ENCODE measurements at places on chromosomes 1 and 21.
A peak's percentile ranks its signal among the peaks of the same experiment; 100 is the strongest.

DNA sequence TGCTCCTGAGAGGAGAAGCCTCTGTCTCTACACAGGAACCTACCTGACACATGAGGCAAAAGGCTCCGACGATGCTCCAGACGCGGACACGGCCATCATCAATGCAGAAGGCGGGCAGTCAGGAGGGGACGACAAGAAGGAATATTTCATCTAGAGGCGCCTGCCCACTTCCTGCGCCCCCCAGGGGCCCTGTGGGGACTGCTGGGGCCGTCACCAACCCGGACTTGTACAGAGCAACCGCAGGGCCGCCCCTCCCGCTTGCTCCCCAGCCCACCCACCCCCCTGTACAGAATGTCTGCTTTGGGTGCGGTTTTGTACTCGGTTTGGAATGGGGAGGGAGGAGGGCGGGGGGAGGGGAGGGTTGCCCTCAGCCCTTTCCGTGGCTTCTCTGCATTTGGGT lies 3.9 kb upstream of the ACKR1 start:
- DNase-seq: no peak

- no peak for DNase-seq
Observed at GRCh38 chr1:166297993-166298392, 131.2 kb upstream of the FAM78B start.

- DNase-seq: no peak
Observed at GRCh38 chr1:94538243-94538827, 3.2 kb downstream of the F3 start.

GRCh38 chr1:53131590-53131938 lies 10.9 kb downstream of the SLC1A7 start:
- no peak for DNase-seq

DNA sequence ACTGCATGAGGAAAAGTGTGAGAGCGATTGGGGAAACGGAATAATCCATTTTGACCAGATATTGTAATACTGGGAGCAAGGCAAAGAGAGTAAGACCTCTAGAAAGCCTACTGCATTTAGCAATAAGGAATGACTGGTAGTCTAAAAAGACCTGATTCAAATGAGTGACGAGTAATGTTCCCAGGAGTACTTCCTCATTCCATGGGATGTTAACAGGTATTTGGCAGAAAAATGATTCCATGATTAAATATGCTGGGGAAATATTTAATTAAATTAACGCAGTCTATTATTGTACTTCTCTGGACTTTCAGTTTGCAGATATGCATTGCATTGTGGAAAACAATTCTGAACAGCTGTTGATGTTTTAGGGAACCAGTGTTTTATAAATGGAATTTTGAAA lies 105.5 kb downstream of the RPE65 start:
- DNase-seq: no peak

GRCh38 chr1:1630191-1630964 lies 1.6 kb upstream of the MMP23B start:
- peak; percentile 58 for DNase-seq

- no peak for DNase-seq
Observed at GRCh38 chr1:167775178-167775577, 53.4 kb downstream of the MPZL1 start.

DNA sequence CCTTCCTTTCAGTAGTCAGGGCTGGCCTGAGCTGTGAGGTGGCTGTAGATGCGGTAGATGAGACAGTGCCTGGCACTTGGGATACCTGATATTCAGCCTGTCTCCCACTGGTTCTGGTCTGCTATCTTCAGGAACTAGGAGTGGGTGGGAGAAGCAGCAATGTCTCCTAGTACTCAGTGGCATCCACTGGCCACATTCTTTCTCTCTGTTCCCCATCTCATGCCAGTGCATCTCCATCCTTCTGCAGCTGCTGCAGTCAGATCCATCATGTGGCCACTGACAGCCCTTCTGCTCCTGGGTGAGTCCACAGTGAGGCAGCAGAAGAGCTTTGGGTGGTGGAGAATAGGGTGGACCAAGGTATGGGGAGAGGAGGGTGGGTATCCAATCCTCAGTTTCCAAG lies 1.1 kb downstream of the FCRLB start:
- DNase-seq: no peak

DNA sequence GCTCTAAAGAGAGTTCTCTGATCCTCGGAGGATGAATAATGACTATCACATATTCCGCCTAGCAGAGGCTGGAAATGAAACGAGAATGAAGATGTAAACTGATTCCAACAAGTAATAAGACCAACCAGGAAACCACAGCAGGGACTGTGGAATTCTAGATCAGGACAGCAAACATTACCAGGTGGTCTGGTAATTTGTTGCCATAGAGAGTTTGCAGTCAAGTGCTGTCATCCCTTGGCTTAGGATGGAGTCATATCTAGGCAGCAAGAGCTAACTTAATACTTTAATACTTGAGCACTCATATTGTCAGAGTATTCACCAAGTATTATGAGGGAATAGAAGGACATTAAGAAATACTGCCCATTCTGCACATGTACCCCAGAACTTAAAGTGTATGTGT lies 45.1 kb upstream of the MUTYH start:
- no peak for DNase-seq

DNA sequence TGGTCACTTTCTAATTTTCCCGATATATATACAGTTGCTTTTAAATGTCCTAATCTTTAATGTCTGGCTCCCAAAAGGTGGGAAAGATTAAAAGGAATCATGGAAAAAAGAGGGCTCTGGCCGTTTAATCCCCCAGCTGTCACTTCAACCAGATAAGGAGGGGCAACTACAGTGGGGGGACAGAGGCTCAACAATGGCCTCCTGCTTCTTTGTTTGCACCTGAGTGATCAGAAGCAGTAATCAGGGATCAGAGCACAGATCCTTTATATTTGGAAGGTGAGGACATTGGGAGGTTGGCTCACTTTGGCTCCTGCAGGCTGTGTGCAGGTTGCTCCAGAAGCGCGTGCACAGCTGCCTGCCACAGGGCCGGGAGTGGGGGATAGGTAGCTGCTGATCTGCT lies 212.8 kb downstream of the FMN2 start:
- no peak for DNase-seq

DNA sequence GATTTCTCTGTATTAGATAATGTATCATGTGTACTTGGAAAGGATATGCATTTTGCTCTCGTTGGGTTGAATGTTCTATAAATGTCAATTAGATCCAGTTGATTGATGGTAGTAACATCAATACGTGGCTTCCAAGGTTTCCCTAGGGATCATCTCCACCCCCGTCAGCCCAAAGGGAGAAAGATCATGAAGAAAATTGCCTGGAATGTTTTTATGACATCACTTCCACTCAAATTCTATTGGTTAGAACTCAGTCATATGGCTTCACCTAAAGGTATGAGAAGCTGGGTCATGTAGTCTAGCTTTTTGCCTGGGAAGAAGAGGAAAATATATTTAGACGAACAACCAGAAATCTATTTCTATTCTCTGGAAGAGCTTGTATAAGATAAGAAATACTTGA lies at the start of gene C1orf185:
C1orf185 (plus strand) TSS at position 253 of the 400 bp plus-strand sequence; CDS start at position 259, 6 bp downstream.
- no peak for DNase-seq

DNA sequence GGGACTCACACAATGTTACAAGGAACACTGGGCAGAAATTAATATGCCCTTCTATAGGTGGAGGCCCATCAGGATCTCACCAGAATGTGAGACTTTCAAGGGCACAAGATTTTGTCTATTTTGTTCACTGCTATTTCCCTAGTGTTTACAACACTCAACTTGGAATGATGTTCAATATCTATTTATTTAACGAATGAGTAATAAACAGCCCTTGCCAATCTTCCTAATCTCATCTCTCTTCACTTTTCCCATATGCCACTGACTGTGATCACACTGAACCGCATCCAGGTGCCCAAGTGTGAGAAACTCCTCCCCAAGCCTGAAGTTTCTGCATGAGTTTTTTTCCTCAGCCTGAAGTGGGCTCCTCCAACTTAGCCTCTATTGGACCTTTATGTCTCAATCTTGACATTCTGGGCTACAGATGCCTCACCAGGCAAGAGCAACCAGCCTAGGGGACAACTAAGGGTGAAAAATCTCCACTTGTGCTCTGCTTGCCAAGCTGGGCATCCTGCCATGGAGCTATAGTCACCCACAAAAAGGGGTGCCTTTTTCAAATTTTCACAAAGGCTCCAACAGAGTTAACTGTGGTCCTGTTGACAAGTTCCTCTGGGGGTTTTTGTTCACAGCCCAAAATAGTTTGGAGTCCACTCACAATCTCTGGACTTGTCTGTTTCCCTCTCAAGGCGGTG lies 105.6 kb downstream of the PLPP3 start:
- no peak for DNase-seq

GRCh38 chr1:72954943-72955342 lies 672.6 kb upstream of the NEGR1 start:
- DNase-seq: no peak

DNA sequence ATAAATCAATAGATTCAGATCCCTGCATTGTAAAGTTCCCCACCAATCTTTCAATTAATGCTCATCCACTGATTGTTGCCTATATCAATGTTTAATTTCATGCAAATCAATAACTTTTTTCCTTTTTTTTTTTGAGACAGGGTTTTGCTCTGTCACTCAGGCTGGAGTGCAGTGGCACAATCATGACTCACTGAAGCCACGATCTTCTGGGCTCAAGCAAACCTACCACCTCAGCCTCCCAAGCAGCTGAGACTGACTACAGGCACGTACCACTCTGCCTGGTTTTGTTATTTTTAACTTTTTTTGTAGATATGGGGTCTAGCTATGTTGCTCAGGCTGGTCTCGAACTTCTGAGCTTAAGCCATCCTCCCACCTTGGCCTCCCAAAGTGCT lies 25.7 kb downstream of the DIO1 start:
- DNase-seq: no peak

DNA sequence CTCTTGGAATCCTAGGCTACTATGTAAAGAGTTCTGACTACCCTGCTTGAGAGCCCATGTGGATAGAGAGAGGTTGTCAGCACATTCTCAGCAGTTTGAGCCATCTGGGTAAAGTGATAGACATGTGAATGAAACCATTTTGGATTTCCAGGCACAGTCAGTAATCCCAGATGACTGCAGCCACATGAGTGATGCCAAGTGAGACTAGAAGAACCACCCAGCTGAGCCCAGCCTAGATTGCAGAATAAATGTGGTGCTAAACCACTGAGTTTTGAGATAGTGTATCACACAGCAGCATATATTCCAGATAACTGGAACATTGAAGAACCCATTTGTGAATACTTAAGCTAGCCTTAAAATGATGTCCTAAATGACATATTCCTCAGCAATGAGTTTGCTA lies 166.2 kb downstream of the ATP6V1G3 start:
- no peak for DNase-seq

DNA sequence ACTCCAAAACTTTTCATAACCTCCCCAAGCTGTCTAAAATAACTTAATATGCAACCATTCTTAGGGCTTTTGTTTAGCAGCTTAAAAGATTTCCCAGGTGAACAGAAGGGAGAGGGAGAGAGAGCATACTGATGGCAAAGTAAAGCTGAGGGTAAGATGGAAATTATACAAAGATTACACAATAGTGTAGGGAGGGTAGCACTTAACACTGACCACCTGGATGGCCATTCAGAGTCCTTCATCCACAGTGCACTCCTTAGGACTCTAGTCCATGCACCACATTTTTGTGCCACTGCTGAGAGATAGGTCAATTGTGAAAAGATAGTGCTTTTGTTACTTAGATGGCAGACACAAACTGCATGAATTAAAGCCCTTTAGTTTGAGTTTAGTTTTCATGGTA lies 574.6 kb downstream of the LMO4 start:
- DNase-seq: no peak

DNA sequence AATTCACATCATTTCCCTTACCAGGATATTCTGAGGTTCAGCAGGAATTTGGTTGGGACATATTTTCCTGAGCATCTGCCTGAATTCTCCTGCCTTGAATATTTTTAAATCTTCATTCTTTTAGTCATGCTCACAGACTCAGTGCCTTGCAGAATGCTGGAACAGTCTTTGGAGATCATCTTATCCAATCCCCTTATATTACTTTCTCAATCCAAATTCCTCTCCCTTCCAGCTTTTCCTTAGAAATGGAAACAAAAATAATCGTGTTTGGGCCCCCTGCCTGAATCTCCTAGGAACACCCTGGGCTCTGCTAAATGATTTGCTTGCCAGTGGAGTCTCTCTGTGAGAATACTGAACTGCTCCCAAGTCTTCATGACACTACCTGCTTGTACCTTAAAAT lies 38.4 kb downstream of the LHX8 start:
- DNase-seq: no peak

DNA sequence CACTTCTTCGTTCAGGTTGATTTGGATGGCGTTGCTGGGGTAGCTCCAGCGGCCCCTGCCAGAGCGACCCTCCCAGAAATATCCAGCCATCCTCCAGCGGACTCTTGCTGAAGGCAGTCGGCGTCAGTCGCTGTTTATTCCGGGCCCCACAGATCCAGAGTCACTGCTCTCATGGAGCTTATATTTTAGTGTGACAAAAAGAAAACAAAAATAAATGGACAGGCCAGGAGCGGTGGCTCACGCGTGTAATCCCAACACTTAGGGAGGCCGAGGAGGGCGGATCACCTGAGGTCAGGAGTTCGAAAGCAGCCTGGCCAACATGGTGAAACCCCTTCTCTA lies 791 bp upstream of the CFAP298 start:
- DNase-seq: no peak

DNA sequence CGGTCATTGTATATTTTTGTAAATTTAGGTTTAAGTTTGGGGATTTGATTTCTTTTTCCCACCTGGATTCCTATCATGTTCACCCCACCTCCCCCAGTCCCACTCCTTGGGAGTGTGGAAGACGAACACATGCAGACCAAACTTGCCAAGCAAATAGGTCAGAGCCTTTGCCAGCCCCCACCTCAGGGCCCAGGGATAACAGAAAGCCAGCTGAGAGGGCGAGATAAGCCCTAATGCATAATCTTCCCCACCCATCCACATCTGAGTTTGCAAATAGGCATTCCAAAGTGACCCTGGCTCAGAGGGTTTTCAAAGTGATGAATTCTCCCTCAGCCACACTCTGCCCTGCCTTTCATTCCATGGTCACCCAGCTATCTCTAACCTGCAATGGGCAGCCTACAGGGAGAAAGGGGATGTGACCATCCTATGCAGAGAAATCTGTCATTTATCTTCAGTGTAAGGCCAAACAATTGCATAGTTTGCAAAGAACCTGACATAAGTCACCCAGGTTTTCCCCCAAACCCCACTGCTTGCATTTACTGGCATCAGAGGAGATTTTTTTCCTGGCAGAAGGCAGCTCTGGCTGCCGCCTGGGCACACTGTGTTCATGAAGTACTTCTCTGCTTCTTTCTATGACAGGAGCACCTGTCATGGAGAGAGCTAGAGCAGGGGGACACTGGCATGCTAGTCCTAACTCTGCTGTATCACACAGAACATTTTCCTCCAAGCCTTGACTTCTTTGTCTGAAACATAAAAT lies 69.0 kb upstream of the NFIA start:
- DNase-seq: no peak

GRCh38 chr1:11520531-11521233 lies 41.7 kb downstream of the DISP3 start:
- DNase-seq: no peak

DNA sequence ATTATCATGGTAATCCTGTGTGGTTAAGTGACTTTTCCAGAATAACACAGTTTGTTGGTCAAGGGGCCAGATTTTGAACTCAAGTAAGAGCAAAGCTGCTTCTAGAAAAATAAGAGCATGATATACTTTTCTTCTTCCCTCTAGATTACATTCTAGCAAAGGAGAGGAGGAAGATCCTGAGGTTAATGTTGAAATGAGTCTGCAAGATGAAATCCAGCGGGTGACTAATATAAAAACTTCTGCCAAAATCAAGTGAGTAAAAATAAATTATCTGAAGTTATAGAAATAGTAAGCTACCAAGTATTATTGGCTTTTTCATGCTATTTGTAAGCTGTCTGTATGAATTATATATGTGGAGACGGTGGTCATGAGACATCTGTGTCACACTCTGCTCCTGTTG lies 12.8 kb downstream of the WDR3 start:
- DNase-seq: no peak

- DNase-seq: no peak
Observed at GRCh38 chr1:246415028-246415427, 92.1 kb downstream of the SMYD3 start.

All from inflammatory macrophage treated with lipopolysaccharide for 1 hour (primary cell).